ENCODE measurements at places on chromosomes 4 and X. TPM values are rescaled to one million over a fixed set of nuclear protein-coding genes. Genes with fewer than 3 reads are reported as not detected.

DNA sequence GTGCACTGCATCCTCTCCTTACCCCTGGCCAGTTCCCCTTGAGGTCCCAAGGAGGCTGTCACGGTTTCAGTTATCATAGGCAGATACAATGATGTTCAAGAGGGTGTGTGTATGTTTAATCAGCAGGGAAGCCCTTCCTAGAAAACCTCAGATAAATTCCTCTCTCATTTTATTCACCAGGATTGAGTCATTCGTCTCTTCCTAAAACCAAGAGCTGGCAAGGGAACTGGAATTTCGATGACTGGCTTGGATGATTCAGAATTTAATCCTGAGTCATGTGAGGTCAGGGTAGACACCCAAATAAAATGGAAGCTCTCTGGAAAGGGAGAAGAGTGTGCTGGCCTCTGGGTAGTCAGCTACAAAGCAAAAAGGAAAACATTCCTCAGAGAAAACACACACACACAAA lies 106.2 kb upstream of the RAPGEF2 start:
- DNase-seq, result peak; percentile 67

- DNase-seq, result no peak
Measured at GRCh38 chrX:97637289-97637688, 753.6 kb downstream of the RPA4 start.

DNA sequence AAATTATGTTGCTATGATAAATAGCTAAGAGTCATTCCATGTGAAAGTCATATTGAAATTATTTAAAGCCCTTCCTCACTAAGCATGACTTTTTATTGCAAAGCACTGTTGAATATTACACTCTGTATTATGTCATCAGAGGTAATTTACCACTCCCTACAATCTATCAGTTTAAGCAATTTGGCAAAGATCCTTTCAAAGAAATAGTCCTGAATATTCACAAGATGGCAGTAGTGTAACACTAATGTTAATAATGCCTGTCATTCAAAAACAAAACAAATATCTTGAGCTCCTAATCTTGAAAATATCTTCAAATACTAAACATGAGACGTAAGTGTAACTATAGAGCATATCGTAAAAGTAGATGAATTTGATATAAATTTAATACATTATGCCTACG lies 208.6 kb upstream of the TECRL start:
- DNase-seq, result no peak

GRCh38 chrX:92247076-92247475 lies 467.9 kb downstream of the PCDH11X start:
- no peak for DNase-seq

GRCh38 chr4:101155368-101155767 lies 192.0 kb downstream of the PPP3CA start:
- no peak for DNase-seq

DNA sequence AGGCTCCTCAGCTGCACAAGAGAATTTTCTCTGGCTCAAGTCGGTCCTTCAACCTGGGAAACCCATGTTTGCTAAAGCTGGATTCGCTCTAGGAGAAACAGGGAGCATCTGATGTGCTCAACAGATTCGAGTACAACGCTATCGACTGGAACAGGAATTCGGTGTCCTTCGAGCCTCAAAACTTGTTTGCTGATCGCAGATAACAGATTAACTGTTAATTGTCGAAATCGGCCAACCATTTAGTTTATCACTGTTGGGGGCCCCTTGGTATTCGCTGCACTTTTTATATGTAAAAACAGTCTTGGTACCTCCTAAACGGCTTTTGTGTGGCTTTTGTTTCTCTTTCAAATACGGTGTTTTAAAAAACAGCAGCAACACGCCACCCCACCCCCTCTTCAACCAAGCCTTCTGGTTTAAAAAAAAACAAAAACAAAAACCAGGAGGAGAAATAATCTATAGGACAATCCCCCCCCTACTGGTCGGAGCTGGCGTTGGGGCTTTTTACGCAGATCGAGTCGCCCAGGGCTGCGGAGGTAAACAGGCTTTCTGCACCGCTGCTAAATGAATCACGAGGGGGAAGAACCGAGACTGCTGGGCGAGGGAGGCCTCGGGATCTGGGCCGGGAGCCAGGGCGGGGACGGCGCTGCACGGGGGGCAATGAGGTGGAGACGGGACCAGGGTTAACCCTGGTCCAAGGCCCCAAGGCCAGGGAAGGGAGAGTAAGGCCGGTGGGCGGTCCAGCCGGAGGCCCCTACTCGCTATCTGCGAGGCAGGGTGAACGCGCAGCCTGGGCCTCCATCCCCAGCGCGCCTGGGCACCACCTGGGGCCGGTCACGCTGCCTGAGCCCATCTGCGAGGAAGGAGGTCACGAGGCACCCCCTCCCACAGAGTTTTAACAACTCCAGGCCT lies 71.7 kb upstream of the BCOR start:
- peak; percentile 84 for DNase-seq

The SPANXD gene
- not detected for polyA plus RNA-seq

DNA sequence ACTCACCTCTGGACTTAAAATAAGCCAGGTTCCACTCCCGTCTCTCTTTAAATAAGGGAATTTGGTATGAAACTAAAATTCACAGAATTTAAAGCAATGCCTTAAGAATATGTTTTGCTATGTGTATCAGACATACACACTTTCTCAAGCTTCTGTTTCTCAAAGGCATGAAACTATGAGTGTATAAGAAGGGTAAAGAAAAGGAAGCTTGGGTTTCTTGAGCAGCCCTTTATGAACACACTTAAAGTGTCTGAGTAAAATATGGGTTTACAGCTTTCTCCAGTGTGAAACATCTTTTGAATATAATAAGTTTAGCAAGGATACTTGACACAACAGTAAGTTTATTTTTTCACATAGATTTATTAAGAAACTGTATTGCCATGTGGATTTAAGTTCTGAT lies 370.5 kb downstream of the TMA16 start:
- no peak for DNase-seq

DNA sequence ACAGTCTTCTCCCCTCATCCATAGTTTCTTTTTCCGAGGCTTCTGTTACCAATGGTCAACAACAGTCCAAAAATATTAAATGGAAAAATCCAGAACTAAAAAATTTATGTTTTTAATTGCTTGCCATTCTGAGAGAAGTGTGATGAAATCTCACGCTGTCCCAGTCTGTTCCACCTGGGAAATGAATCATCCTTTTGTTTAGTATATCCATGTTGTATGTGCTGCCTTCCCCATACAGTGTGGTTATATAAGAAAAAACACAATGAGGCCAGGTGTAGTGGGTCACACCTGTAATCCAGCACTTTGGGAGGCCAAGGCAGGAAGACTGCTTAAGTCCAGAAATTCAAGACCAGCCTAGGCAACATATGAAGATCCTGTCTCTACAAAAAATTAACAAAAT lies 161.6 kb downstream of the CHIC2 start:
- no peak for DNase-seq

DNA sequence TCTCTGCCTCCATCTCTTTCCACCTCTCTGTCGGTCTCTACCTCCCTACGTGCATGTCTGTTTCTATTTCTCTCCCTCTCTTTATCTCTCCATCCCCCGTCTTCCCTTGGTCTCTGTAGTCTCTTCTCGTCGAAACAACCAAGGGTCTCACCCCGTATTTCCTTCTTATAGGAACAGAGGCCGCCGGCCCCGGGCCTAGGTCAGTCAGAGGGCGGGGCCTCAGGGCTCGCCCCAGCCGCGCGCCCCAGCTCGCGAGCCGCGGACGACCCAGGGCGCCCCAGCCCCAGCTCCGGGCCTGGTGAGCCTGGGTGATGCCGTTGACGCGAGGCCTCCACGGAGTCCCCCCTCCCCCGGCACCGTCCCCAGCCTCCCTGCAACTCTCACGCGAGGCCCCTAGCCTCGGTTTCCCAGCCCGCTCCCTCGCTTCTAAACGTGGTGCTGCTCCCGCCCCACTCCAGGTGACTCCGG lies 6.6 kb downstream of the TIMM17B start:
- DNase-seq, result no peak

DNA sequence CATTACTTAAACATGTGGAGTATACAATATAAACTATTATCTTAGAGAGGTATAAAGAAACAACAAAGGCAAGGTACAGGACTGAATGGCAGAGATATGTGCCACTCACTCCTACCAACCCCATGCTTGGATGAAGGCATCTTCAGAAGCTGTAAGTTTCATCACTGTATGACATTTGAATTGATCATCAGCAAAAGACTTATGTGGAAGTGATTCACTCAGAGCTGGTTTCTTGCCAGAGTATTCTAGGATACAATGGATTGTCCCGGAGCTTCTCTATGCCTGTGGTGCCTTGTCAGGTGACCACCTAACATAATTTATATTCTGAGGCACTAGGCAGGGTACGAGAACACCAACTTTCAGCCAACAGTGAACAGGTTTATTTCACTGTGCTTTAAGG lies 392.2 kb downstream of the PPP1R2C start:
- DNase-seq, result no peak
